ENCODE measurements at places on chromosomes 6 and 20.

DNA sequence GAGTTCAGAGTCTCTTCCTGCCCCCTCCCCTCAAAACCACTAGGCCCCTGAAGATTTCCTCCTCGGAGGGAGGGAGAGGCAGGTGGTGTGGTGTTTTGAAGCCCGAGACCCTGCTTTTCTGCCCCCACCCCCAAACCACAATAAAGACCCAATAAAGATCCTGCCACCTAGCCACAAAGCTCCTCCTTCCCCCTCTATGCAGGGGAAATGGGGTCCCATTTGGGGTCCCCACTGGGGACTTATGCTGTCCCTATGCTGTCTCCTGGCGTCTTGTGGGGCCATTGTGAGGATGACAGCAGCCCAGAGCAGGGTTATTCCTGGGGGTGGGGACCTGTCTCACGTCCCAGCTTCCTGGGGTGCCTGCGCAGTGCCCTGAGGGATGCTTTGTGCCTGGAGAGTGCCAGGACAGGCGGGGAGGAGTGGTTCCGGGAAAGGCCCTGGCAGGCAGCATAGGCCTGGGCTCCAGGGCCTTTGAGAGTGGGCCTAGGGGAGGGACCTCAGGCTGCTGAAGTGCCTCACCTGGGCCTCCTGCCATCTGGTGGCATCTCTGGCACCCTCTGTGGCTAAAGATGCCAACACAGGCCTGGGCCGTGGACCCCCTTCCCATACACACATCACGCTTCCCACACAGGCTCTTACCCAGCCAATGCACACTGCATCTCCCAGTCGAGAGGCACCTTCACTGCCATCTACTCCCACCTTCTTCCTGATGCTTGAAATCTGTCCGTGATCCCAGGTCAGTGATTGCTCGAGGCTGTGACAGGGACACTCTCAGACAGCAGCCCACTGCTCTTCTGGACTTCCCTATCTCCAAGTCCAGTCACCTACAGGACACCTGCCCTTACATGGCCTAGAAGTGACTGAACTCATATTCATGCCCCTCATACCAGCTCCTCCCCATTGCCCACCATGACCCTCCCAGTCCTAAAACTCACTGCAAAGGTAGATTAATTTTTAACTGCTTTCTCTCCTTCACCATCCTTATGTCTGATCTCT, 7.9 kb upstream of the ARMC12 start:
- peaks cover 2% of the 10 kb centered on the region for H3K27me3 ChIP-seq
- peaks cover 88% of the 10 kb centered on the region for H3K4me1 ChIP-seq
- no peaks in the 10 kb centered on the region for H3K36me3 ChIP-seq
- H3K4me3 ChIP-seq: peak overlapping the region; percentile 68
- DNase-seq: peak; percentile 42

DNA sequence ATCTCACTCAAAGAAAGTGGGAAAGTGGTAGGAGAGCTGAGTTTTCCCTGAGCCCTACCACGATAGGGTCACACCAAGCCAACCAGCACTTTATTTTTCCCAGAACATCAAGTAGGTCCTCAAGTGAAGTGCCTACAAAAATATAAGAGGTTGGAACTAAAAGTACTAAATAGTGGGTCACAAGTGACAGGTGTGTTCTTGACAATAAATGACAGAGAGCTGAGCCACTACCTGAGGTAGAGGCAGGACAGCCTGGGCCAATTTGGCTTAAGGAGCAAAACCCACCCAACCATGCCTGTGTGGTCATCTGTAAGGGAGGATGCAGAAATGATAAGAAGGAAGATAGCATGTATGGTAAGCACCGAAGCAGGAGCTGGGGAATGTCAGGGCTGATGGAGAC, 154.8 kb upstream of the SSTR4 start:
- H3K4me1 ChIP-seq: no peaks in the 10 kb centered on the region
- DNase-seq: no peak
- no peaks in the 10 kb centered on the region for H3K27me3 ChIP-seq
- H3K4me3 ChIP-seq: no peak overlapping the region
- no peaks in the 10 kb centered on the region for H3K36me3 ChIP-seq

- H3K4me3 ChIP-seq: peak overlapping the region; percentile 81
- peaks cover 20% of the 10 kb centered on the region for H3K36me3 ChIP-seq
- peak; percentile 44 for DNase-seq
- H3K27ac ChIP-seq: peak overlapping the region; percentile 89
Observed at GRCh38 chr20:57628047-57628961, 8.1 kb upstream of the ZBP1 start.

DNA sequence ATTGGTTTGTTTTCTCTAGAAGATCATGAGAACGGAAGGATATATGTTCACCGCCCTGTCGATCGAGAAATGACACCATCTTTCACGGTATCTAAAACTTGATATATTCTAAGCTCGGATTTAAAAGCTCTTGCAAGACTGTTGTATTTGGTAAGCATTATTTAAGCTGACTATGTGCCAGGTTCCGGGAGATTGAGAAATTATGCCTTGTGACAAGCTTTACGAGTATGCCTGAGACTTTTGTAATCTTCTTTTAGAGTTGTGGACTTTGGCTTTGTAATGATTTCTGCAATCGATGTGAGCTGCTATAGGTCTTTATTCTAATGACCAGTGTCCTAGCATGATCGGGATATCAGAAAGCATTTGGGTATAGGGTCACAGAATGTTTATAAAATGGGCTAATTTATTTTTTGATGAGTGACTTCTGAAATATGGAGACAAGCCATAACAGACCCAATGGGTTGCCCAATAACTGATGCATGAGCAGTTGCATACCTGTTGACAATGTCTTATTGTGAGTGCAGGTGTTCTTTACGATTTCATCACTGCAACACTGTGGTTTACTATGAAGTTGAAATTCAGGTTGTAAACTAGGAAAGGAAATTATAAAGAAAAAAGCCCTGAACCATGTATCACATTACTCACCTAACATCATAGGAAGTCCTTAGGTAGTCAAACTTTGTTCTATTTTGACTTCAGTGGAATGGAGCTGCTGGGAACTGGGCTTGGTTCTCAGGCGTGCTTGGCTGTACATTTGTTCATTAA, 14.0 kb downstream of the CDH26 start:
- no peak overlapping the region for H3K4me3 ChIP-seq
- no peak for DNase-seq
- no peak overlapping the region for H3K27ac ChIP-seq
- H3K4me1 ChIP-seq: no peaks in the 10 kb centered on the region

- no peak for DNase-seq
- no peaks in the 10 kb centered on the region for H3K27me3 ChIP-seq
- no peaks in the 10 kb centered on the region for H3K4me1 ChIP-seq
- H3K36me3 ChIP-seq: no peaks in the 10 kb centered on the region
Observed at GRCh38 chr6:161949531-161949930, 675.7 kb upstream of the AGPAT4 start.

DNA sequence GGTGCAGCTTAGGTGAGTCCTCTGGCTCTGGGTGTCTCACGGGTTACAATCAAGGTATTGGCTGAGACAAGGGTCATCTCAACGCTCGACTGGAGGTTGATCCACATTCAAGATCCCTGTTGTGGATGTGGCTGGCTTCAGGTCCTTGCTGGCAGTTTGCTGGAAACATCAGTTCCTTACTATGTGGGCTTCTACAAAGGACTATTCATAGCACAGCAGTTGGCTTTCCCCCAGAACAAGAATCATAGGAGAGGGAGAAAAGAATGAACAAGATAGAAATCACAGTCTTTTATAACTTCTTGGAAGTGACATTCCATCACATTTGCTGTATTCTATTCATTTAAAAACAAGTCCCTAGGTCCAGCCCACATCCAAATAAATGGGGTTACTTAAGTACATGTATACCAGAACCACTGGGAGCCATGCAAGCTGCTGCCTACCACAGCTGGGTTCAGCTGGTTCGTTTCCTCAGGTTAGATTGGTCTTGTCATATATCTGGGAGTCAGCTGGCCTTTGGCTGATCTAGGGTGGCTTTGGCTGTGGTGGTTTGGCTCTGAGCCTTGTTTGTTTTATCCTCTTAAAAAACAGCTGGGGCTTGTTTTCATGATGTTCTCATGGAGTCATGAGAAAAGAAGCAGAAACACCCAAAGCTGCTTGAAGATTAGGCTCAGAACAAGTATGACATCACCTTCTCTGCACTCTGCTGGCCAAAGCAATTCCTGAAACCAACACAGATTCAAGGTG, 433.2 kb upstream of the SPTLC3 start:
- H3K27ac ChIP-seq: no peak overlapping the region
- no peaks in the 10 kb centered on the region for H3K27me3 ChIP-seq
- no peak for DNase-seq
- H3K36me3 ChIP-seq: no peaks in the 10 kb centered on the region

DNA sequence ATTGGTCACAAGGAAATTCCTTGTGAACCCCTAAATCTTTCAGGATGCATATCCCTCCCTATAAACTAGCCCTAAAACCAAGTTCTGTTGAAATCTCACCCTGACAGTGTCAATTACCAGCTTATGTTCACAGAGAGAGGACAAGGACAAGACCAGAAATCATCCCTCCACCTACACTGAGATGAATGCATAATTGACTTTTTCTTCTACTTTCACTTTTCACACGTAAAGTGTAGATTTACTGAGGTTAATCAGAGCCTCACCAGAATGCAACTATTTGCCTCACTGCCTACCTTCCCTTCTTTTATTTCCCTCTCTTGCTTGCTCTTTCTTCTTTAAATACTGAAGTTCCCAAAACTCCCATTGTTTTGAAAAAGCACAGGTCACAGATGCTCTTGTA, 15.3 kb upstream of the NKAIN2 start:
- peaks cover 5% of the 10 kb centered on the region for H3K27me3 ChIP-seq
- H3K4me1 ChIP-seq: peaks cover 1% of the 10 kb centered on the region
- H3K27ac ChIP-seq: no peak overlapping the region
- H3K36me3 ChIP-seq: no peaks in the 10 kb centered on the region
- no peak overlapping the region for H3K4me3 ChIP-seq

- H3K4me3 ChIP-seq: no peak overlapping the region
- peaks cover 10% of the 10 kb centered on the region for H3K27me3 ChIP-seq
- H3K27ac ChIP-seq: no peak overlapping the region
- no peaks in the 10 kb centered on the region for H3K4me1 ChIP-seq
- DNase-seq: no peak
- H3K36me3 ChIP-seq: no peaks in the 10 kb centered on the region
Observed at GRCh38 chr6:4463236-4463635, 313.0 kb upstream of the CDYL start.

- no peak overlapping the region for H3K4me3 ChIP-seq
- DNase-seq: no peak
- no peaks in the 10 kb centered on the region for H3K36me3 ChIP-seq
Observed at GRCh38 chr6:53608396-53608795, 57.2 kb downstream of the KLHL31 start.

- no peaks in the 10 kb centered on the region for H3K27me3 ChIP-seq
- DNase-seq: peak; percentile 74
- peaks cover 2% of the 10 kb centered on the region for H3K36me3 ChIP-seq
- H3K4me3 ChIP-seq: no peak overlapping the region
- peaks cover 5% of the 10 kb centered on the region for H3K4me1 ChIP-seq
Observed at GRCh38 chr20:39048000-39048696, 86.0 kb downstream of the DHX35 start.

DNA sequence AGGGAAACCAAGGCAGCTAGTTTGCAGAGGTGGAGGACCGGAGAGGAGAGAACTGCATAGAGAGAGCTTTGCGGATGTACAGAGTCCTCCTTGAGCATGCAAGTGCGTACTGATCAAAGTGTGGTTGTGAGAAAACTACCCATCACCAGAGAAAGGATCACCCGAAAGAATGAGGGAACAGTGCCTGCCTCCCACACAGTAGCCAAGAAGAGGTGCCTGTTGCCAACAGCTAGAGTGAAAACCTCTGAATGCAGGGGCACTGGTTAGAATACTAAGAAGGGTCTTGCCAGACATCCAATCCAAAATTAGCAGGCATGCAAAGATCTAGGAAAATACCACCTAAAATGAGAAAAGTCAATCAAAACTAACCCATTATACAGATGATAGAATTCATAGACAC, 166.6 kb upstream of the AKAP12 start:
- H3K4me1 ChIP-seq: no peaks in the 10 kb centered on the region
- no peak overlapping the region for H3K4me3 ChIP-seq
- DNase-seq: no peak
- H3K27me3 ChIP-seq: no peaks in the 10 kb centered on the region

DNA sequence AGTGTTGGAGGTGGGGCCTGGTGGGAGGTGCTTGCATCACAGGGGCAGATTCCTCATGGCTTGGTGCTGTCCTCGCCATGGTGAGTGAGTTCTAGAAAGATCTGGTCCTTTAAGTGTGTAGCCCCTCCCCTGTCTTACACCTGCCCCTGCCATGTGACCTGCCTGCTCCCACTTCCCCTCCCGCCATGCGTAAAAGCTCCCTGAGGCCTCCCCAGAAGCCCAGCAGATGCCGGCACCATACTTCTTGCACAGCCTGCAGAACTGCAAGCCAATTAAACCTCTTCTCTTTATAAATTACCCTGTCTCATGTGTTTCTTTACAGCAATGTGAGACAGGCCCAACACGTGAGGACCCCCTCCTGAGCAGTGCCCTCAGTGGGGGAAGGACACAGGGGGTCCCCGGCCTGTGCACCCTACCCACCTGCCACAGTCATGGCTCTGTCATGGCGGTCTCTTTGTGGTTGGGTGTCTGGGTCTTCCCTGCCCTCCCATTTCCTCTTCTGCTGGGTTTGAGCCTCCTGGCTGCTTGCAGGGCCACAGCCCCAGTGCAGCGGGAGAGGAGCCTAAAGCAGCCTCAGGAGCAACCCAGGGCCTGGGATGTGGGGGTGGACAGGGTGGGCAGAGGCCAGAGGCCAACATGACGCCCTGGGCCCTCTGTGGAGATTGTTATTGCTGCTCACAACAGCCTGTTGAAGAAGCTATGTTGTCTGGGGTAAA, 87.2 kb upstream of the QKI start:
- peaks cover 3% of the 10 kb centered on the region for H3K27me3 ChIP-seq
- DNase-seq: no peak
- no peaks in the 10 kb centered on the region for H3K36me3 ChIP-seq
- H3K4me3 ChIP-seq: no peak overlapping the region

DNA sequence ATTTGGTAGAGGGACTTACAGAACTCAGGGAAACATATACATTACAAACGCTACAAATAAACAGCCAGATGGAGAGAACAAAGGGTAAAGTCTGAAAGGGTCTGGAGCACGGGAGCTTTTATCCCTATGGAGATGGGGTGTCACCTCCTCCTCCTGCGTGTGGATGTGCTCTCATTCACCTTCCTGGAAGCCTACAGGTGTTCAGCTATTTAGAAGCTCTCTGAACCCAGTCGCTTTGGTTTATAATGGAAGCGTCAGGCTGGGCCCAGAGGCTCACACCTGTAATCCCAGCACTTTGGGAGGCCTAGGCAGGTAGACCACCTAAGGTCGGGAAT, 17.7 kb upstream of the ITCH start:
- H3K27me3 ChIP-seq: no peaks in the 10 kb centered on the region
- no peak for DNase-seq
- peaks cover 7% of the 10 kb centered on the region for H3K4me1 ChIP-seq

- H3K4me3 ChIP-seq: no peak overlapping the region
- no peak for DNase-seq
- H3K27ac ChIP-seq: no peak overlapping the region
- H3K36me3 ChIP-seq: no peaks in the 10 kb centered on the region
Observed at GRCh38 chr6:137685798-137686375, 181.2 kb upstream of the TNFAIP3 start.

DNA sequence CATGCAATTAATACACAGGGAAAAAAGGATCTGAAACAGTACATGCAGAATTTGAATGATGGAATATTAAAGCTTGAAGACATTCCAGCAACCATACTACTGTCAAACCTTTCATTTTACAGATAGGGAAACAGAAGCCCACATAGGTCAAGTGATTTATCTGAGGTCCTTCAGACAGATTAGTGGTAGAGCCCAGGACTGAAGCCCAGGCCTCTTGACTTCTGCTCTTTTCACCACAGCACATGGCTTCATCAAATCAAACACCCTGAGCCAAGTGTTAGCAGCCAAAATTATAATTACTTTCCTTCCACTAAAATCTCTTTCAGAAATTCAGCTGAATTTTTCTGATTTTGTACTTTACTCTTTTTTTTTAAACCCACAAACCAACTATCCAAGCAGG, 435.6 kb upstream of the RUNX2 start:
- DNase-seq: no peak
- H3K36me3 ChIP-seq: peaks cover 8% of the 10 kb centered on the region
- H3K4me1 ChIP-seq: no peaks in the 10 kb centered on the region

Data from activated naive CD8-positive, alpha-beta T cell treated with anti-CD3 and anti-CD28 coated beads, Interleukin-2, amount 50 U/mL, for 24 hours (primary cell).